Sciatic nerve (tissue), 2 donors: ENCODE measurements at places on chromosomes 12 and 14. TPM values are rescaled to one million over a fixed set of nuclear protein-coding genes. Genes with fewer than 3 reads are reported as not detected.

WSCD2 gene
- total RNA-seq: 33.0 TPM

DNA sequence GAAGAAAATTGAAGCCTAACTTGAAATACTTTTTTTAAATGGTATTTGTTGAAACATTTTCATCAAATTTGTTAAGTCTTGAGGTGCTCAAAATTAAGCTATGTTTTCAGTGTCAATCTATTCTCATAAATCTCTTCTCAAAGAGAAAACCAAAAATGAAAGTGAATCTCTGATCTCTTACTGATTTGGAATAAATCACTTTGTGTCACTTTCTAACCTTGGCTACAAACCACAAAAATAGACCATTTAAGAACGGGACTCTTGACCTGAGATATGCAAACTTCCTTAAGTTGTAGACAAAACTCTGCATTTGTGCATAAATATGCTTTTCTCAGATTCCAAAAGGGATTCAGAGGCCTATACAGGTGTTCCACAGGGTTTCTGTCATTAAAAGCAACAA lies 192.9 kb downstream of the SEC23A start:
- no peak for DNase-seq

PLEKHG7 gene
- total RNA-seq: 5.3 TPM

DNA sequence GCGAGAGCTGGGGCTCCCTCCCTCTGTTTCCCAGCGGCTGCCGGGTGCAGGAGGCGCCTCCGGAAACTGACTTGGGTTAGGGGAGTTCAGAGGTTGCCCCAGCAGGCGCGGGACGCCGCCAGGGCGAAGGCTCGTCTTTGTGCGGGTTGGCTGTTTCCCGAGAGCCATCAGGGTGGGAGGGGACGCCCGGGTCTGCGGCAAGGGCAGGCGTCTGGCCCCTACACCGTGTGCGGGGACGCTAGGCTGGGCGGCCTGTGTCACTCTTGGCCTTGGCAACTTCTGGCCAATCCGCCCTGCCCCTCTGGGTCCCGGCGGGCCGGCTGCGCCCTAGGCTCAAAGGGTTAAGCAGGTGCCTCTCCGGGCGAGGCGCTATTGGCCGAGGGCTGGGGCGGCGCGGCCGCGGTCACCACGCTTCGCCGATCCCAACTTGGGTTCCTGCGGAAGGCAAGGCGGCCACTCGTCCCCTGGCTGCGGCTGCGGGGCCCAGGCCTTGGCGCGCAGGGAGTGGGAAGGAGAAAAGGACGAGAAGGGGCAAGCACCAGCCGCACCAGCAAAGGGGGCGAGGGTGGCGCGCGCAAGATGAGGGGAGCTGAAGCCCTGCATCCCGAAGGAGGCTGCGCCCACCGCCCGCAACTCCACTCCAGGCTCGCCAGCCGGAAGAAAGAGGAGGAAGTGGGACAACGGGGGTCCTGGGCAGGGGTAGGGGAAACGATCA lies 5.6 kb upstream of the NPAS3 start:
- DNase-seq: peak; percentile 55

DNA sequence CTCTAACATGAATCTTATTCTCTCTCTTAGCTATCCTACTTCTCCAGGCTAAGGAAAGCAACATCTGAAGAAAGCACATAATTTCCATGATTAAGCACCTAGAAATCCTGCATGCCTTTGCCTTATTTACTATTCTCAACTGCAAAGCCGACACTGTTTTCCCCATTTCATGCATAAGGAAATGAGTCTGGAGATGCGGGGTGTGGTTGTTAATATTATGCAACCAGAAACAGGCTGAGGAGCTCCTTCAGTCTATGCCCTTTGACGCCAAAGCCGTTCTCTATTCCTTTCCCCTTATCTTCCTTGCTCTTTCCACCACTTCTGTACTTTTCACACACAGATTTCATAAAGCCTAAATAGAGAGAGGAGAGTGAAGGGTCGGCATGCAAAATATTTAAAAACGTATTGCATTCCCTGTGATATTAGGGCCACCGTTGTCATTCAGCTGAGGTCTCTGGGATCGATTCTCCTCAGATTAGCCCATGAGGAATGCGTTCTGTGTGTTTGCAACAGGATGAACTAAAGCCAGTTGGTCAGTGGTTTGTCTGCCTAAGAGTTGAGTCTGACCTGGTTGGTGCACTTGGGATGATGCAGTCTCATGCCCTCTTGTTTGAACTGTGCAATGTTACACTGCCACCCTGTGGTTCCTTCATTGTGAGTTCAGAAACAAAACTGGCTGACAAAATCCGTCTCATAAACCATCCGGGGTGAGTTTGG lies 53.1 kb upstream of the PLEKHG7 start:
- DNase-seq: no peak

DNA sequence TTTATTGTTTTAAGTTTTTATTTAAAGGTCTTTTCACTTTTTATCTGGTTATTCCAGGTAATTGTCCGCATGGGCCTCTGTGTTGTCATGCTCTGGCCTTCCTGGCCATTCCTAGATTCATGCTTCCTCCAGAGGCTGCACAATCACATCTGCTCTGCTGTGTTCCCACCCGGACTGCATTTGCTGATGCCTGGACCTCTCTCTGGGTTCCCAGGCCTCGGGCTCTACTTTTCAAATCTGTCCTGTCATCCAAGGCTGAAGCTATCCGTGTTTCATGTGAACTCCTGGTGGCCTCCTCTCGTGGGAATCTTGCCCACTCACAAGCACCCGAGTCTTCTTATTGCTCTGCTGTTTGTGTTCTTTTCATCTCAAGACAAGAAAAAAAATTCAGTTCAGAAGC lies 16.1 kb upstream of the VDR start:
- DNase-seq: no peak

RASSF3 gene
- 49.3 TPM for total RNA-seq

GRCh38 chr12:5043589-5044419 lies at the start of gene KCNA5:
TSS of gene KCNA5 (plus strand) at chr12:5043879. CDS start at chr12:5044148, 269 bp downstream.
- no peak for DNase-seq

FOXN4 gene
- total RNA-seq: not detected

SCNN1A gene
- total RNA-seq: 16.8 TPM

NAV3 gene
- 50.9 TPM for total RNA-seq

GRCh38 chr12:65911321-65911720 lies 87.0 kb downstream of the HMGA2 start:
- DNase-seq: peak; percentile 61

- DNase-seq: no peak
Measured at GRCh38 chr12:111434049-111434448, 28.3 kb downstream of the SH2B3 start.

DNA sequence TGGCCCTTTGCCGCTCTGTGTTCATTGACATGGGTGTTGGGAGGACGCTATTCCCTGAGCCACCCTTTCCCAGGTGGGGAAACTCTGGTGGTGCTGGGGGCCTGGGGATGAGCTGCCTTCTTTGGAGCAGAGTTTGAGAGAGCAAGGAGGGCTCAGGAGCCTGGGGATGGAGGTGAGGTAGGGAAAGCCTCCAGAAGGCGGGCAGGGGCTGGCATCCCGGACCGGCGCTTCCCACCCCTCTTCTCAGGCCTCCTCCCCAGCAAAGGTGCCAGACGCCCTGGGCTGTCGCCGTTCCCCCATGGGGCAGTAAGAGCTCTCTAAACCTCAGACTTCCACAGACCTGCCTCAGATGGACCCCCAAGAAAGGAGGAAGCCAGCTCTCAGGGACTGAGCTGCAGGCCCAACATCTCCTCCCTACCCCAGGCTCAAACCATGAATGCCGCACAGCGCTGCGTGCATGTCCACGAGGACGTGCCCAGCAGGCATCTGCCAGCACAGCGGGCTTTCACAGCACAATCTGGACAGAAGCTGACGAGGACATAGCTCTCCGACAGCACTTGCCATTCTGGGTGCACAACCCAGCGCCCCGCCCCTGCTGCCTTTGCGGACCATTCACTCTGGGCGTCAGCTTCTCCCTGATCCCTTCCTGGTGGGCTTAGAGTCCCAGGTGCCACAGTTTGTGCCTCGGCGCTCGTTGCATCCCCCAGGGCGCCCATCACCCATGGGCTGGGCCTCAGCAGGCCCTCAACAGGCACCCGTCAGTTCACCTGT lies 14.9 kb upstream of the TTC7B start:
- DNase-seq: no peak

SPTSSA gene
- total RNA-seq: 18.3 TPM

CCDC197 gene
- not detected for total RNA-seq

LMNTD1 gene
- not detected for total RNA-seq

HOXC5 gene
- 5.6 TPM for total RNA-seq

SMCO2 gene
- total RNA-seq: 0.40 TPM

OR6C2 gene
- not detected for total RNA-seq

EFS gene
- total RNA-seq: 46.6 TPM

DIO2 gene
- 2.4 TPM for total RNA-seq

DNA sequence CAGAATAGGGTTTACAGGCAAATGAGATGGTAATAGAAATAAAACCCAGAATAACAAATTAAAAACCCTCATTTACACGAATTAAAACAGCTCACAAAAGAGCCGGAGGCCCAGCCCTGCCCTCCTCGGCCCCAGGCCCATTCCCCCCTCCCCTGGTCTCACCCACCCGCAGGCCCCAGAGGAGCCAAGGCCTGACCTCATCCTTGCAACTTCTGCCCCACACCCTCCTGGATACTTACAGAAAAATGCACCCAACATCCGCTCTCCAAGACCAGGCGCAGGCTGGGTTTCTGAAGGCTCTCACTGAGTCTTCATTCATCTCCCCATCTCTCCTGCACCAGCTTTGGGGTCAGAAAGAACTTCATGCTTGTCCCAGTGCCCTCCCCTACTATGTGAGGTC lies 16.2 kb upstream of the VSX2 start:
- DNase-seq: no peak

RD3L gene
- total RNA-seq: not detected

GRCh38 chr12:116610971-116611541 lies 51.9 kb downstream of the MAP1LC3B2 start:
- no peak for DNase-seq

- no peak for DNase-seq
Measured at GRCh38 chr14:86780876-86781510, 1212.0 kb downstream of the GALC start.

GNB3 gene
- total RNA-seq: 7.1 TPM

- DNase-seq: no peak
Measured at GRCh38 chr14:71089971-71090370, 182.7 kb downstream of the PCNX1 start.

GRCh38 chr12:47799357-47799955 lies 20.2 kb downstream of the HDAC7 start:
- DNase-seq: peak; percentile 67

GRCh38 chr14:90308561-90308960 lies 23.2 kb downstream of the NRDE2 start:
- DNase-seq: no peak

DNA sequence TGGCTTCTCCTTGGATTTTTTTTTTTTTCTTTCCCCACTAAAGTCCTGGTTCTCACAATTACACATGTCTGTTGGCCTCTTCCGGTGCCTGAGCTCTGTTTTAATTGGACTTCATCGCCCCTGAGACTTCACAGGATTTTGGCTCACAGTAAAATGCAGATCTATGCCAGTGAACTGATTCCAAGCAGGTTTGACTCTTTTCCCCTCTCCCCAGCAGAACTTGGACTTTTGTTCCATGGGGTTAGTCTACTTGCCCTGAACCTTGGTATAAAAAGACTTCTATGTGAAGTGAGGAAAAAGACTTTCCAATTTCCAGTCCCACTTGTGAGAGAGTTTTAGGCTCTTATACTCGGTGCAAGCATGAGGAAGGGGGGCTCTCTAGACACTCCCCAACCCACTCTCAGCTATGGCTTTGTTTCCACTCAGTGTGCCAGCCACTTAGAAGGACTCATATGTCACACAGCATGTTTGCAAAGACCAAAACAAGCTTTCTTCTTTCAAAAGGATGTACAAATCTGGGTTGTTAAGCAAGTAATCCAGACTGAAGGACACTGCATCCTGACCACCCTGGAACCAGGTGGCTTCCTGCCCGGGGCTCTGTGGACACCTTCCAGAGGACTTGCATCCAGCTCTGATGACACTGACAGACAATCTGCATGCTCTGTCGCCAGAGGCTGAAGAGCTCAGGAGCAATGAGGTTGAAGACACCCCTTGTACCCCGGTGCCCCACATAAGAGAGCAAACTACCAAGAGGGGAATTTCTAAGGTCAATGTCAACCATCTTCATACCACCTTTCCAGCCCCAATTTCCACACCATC lies 221.9 kb upstream of the EGLN3 start:
- DNase-seq: no peak

- DNase-seq: no peak
Measured at GRCh38 chr14:105933238-105933637, 406.9 kb downstream of the TMEM121 start.

GRCh38 chr12:122867691-122868461 lies 28.0 kb downstream of the VPS37B start:
- peak; percentile 62 for DNase-seq
